ENCODE measurements at places on chromosomes 3 and 15.
A peak's percentile ranks its signal among the peaks of the same experiment; 100 is the strongest.

DNA sequence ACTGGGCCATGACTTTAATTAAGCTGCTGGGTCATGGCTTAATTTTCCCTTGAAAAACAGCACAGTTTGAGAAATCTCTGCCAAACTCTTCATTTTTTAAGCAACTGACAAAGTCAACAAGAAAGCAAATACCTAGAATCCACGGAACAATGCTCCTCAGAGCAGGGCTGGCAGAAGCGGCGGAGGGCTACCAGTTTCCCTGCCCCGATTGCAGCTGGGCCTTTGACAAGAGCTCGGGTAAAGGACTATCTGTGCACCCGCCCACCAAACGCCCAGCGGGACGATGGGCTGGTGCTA, 1.2 kb downstream of the GOLIM4 start:
- DNase-seq, result no peak

DNA sequence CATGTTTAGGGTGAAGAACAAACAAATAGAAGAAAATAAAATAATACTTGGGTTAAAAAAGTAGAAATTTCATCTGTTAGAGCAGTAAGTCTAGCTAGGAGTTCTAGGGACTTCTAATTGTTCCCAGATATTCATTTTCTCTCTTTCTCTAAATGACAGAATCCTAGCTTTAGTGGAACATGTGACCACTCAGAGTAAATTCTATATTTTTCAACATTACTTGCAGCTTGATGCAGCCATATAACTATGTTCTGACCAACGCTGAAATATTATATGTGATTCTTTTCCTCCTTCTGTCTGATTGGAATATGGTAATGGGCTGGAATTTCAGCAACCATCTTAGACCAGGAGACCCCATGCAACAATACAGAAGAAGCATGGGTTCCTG, 8.1 kb downstream of the PTX3 start:
- no peak for DNase-seq

- DNase-seq, result no peak
Observed at GRCh38 chr3:143506190-143506589, 342.1 kb downstream of the SLC9A9 start.

GRCh38 chr3:129686941-129687340, 80.5 kb upstream of the PLXND1 start:
- DNase-seq, result no peak

DNA sequence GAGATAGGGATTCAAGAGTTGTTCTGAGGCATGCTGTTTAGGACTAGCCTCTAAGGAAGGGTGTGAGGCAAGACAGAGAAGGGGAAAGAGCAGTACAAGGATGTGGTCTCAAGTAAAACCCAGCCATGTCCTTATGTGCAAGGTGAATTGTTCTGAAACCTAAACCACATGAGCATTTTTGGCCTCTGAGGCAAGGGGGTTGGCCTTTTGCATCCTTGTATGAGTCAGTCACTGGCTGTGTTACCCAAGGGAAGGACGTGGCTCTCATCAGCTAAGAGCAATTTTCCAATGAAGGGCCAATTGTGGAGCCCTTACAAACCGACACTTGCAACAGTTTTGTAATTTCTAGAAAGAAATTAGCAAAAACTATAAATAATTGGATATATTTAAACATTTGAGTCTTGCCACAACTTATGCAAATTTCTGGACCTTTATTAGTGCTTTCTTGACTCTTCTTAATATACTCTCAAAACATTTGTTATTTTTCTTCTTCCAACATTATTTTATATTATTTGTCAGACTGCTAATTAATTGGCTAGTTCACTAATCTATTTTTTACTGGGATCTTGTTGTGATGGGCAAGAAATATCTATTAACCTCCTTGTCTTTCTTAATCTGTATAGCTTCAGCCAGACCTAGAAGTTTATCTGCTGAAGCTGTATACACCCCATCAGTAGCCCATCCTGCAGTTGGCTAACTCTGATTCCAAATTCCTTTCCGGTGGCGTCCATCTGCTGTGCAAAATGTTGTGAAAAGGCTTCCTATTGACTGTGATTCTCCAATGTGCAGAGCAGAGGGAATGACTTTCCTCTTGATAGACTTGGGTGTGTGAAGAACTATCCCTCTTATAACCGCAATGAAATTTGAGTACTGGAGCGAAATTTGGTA, 97.7 kb upstream of the P2RY1 start:
- peak; percentile 90 for DNase-seq

GRCh38 chr3:134753999-134754742, 40.9 kb upstream of the EPHB1 start:
- DNase-seq, result no peak

DNA sequence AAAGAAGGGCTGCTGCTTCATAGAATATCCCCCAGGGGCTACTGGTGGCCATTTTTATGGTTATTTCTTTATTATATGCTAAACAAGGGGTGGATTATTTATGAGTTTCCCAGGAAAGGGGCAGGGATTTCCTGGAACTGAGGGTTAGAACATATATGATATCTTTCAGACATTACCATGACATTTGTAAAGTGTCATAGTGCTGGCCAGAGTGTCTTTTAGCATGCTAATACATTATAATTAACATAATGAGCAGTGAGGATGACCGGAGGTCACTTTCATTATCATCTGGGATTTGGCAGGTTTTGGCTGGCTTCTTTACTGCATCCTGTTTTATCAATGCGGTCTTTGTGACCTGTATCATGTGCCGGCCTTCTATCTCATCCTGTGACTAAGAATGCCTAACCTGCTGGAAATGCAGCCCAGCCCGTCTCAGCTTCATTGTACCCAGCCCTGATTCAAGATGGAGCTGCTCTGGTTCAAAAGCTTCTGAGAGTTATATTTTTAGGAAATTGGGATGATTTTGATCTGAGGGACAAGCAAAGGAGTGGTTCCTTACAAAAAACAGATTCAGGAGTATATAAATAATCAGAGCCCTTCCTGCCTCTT, 9.1 kb upstream of the ZBTB20 start:
- no peak for DNase-seq

DNA sequence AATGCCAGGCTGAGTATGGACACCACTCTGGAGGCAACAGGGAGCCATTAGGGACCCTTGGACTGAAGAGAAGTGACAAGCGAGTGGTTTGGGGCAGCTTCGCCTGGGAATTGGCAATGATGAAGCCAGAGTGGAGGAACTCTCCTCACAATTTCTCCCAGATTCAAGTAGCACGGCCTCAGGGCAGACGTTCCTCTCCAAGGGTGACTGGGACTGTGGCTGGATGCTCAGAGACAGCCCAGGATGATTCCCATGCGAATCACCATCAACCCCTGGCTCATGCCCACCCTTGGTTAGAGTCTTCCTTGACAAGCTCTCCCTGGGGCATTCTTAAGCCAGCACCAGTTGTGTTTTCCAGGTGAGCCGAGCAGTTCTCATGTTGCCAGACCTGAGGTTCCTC, 16.3 kb upstream of the DOCK3 start:
- no peak for DNase-seq

- DNase-seq, result no peak
Observed at GRCh38 chr3:153619268-153619667, 457.2 kb downstream of the RAP2B start.

DNA sequence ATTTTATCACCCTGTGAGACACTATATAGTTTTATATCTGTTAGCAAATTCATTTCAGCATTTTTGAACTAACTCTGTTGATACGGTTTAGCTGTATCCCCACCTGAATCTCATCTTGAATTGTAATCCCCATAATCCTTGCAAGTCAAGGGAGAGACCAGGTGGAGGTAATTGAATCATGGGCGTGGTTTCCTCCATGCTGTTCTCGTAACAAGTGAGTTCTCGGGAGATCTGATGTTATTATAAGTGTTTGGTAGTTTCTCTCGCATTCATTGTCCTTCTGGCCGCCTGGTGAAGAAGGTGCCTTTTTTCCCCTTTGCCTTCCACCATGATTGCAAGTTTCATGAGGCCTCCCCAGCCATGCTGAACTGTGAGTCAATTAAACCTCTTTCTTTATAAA, 53.2 kb upstream of the TMC3 start:
- DNase-seq, result no peak

GRCh38 chr3:138941259-138941885, 5.6 kb downstream of the FOXL2 start:
- peak; percentile 16 for DNase-seq

DNA sequence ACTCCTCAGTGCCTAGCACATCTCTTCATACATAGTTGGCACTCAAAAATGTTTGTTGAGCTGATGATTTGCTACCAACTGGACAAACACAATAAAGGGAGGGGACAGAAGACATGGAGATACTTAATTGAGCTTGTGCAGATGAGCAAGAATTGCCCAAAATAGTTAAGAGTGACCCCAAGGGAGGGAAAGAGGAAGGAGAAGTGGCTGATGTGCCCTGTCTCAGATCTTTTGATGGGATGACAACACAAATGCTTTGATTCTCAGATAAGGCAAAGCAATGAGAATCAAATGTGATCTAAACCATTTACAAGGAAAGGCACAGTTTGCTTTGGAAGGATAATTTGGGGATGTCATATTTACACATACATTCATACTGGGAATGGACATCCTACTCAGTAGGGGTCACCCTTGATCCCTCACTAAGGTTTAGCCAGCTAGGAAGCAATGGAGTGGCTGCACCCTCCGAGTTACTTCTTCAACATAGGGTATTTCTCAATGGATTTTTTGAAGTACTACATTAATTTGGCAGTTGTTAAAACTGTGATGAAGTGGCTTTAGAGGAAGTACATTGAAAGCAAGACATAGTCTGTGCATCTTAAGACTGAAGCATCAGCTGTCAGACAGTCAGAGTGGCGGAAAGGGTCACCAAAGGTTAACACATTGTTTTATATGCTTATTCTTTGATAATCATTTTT, 21.9 kb upstream of the SSR3 start:
- DNase-seq, result no peak

GRCh38 chr3:142574665-142575064, 3.9 kb downstream of the ATR start:
- DNase-seq, result no peak

DNA sequence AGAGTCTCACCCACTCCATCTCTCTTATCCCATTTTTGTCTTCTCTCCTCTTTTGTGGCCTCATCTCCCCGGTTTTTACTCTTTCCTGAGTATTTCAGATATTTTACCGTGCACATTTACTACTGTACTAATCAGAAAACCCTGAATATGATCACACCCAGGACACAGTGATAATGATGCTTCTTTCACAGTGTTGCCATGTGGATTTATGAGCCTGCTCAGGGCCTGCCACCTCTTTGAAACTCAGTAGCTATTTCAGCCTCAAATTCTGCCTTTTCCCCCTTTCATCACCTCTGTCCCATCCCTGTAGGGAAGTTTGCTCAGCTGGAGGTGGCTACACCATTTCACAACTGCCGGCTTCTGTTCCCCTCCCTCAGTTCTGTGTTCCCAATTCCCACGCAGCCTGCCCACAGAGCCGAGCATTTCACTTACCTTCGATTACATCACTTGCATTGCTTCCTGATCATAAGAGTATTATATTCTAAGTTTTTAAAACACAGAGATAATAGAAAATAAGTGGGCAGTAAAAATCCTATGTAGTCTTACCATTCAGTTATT, 33.2 kb downstream of the ARNT2 start:
- DNase-seq, result no peak

GRCh38 chr3:115635406-115635805, 12.1 kb downstream of the GAP43 start:
- DNase-seq, result peak; percentile 31

- no peak for DNase-seq
Observed at GRCh38 chr3:188417766-188418165, 263.8 kb downstream of the LPP start.
